ENCODE measurements at places on chromosomes 1 and 21.

DNA sequence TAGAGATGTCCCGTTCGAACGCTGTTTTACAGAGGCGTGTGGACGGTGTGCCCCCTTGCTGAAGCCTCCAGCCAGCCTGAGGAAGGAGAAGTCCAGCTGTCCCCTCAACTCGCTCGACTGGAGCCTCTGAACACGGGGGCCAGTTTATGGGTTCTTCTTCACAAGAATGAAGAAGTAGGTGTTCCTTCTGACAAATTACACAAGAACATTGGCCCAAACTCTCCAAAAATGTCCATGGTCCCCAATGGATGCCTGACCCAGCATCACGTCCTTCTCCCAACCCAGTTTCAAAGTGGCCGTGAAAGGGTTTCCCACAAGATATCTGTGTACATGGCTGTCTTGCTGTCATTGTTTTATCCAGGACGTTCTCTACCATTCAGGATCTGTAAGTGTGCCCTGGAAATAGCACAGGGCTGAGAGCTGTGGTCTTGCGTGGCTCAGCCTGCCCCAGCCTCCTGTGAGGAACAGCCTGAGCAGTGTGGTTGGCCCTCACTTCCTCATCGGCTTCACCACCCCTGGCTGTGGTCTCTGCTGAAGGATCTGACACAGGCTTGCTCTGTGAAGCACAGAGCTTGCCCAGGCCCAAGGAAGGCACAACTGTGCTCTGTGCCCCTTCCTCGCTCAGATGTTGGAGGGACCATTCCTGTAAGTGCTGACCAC is 1.0 kb upstream of the S100B start:
- peak; percentile 22 for DNase-seq

GRCh38 chr1:25569597-25570396 is 26.4 kb downstream of the LDLRAP1 start:
- no peak for DNase-seq

DNA sequence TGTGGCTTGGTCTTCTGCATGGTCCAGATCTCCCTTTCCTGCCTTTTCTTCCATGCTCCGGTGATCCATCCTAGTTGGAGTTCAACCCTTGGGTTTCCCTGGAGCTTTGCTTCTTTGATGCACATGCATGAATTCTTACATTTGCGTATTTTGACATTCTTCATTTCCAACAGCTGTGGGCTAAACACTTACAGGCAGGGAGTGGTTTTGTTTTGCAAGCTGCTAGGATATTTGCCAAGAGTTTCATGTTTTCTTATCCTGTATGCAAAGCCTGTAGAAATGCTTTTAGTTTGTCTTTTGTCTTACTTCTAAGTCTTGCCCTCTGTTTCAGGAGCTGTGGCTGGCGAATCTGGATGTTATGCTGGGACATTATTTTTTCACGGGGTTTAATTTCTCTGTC is 90.3 kb upstream of the PAXBP1 start:
- no peak for DNase-seq

DNA sequence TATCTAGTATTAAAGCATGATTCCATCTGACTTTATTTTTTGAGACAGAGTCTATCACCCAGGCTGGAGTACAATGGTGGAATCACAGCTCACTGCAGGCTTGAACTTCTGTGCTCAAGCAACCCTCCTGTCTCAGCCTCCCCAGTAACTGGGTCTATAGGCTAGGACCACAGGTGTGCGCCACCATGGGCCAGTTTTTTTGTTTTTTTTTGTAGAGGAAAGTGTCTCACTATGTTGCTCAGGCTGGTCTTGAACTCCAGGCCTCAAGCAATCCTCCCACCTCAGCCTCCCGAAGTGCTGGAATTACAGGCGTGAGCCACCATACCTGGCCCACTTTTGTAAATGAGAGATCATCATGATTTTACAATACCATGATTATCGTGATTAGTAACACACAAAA is 9.2 kb downstream of the PPP1R15B start:
- no peak for DNase-seq

DNA sequence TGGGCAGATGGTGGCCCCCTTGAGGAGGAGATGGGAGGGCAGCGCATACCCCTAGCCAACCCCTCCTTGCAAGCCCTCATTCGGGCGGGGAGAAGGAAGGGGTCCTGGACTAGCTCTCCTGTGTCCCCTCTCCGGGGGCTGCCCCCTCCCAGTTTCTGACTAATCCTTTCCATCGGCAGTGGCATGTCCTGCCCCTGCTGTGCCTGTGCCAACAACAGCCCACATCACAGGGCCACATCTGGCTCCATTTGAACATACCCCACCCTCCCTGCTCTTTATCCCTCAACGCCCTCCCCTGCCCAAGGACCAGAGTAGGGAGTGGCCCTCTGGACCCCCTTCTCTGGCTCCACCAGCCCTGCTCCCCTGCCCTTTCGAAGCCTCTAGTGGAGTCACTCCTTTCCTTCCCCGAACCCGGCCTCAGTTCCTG is 11.0 kb upstream of the LMNA start:
- no peak for DNase-seq

DNA sequence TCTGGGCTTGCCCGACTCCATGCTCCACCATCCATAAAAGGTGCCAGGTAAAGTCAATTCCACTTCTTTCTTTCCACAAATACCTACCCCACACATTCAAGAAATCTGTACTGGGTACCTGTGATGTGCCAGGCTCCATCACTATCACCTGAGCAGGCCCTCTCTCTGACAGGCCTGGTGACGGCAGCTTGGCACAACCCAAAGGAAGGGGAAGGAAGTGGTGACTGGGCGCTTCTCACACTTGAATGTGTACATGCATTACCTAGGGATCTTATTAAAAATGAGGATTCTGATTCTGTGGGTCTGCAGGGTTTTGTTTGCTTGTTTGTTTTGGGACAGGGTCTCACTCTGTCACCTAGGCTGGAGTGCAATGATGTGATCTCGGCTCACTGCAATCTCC is 7.5 kb downstream of the HTR1D start:
- no peak for DNase-seq

DNA sequence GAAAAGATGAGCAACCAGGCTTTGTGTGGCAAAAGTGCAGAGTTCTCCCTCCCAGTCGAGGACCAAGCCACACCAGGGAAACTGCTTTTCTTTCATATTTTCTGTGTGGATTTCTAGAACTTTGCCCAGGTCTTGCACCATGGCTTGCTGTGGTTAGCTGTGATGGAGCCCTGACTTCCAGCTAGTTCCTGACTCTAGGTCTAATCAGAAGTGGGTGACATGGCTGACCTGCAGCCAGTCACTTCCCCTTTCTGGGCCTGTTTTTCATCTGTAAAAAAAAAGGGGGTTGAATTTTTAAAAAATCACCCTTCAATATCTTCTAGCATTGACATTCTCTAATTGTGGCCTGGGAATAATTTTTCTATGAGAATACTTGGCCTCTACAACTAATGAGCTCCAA is 491.2 kb upstream of the USP24 start:
- DNase-seq, result no peak

GRCh38 chr1:64887689-64888217 is 78.6 kb downstream of the JAK1 start:
- DNase-seq, result no peak

- no peak for DNase-seq
These were observed 11.0 kb downstream of the GSTM5 start for GRCh38 chr1:109722908-109723691.

- DNase-seq, result no peak
These were observed 11.2 kb downstream of the PTPRF start for GRCh38 chr1:43541721-43542401.

- DNase-seq, result no peak
These were observed 34.9 kb downstream of the RSPH1 start for GRCh38 chr21:42461185-42461520.

DNA sequence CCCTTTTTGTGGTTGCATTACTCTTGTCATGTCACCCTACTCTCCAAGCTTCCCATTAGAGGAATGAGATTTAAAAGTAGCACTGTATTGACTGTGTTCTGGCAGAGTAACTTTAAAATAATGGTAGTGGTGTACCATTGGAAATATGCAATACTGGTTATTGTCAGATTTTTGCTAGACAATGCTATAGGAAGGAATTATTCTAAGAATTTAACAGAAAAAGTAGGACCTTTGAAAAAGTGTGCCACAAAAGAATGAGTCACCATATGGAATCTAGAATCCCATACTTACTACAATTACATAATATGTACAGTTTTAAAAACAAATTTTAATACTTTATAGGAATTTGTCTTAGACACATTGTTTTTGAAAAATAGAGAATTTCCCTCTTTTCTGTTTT is 13.8 kb downstream of the MIER1 start:
- no peak for DNase-seq

- peak; percentile 80 for DNase-seq
These were observed 12.3 kb downstream of the RCC1 start for GRCh38 chr1:28518000-28518744.

DNA sequence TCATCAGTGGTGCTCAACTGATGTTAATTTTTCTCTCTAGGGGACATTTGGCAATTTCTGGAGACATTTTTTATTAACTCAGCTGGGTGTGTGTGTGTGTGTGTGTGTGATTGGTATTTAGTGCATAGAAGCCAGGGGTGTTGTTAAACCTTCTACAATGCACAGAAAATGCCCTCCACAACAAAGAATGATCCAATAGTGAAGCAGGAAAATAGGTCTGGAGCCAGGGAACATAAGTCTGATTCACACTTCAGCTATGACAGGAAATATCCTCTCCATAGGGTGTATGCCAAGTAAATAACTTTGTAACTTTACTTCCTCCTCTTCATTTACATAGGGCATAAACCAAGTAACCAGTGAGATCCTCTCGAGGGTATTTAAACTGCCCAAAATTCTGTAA is 25.1 kb upstream of the TMEM61 start:
- DNase-seq, result no peak

DNA sequence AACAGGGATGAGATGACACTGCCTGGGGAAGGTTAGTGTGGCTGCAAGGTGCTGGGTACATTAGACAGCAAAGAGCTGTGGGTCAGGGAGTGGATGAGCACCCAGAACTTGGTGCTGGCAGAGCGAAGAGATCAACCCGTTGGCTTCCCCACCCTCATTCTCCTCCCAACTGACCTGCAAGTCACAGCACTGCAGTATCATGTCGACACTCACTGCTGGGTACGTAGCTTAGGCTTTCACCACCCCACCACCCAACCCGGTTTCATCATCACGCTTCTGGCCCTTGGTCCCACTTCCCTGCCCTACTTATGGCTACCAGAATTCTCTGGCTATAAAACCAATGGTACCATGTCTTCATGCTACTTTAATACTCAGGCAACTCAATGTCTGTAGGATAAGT is 73.6 kb upstream of the LYST start:
- no peak for DNase-seq

GRCh38 chr21:42253466-42253865 is 34.5 kb downstream of the ABCG1 start:
- no peak for DNase-seq

- no peak for DNase-seq
These were observed 398.5 kb upstream of the VAMP3 start for GRCh38 chr1:7372477-7373120.

DNA sequence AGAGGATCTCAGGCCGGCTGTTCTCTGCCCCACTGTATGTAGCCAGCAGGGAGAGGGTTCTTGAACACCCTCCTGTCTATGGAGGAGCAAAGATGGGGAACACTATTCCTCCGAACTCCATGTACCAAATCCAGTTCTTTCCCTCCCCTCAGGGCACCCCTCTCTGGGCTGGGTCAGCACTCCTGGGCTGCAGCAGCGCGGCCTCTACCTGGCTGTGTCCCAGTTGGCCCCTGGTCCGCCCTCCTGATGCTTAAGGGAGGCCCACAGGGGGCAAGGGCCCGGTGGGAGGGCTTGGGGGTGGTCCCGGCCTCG is 471 bp upstream of the ADPRS start:
- no peak for DNase-seq

- no peak for DNase-seq
These were observed 11.3 kb downstream of the HS2ST1 start for GRCh38 chr1:86925742-86926141.

DNA sequence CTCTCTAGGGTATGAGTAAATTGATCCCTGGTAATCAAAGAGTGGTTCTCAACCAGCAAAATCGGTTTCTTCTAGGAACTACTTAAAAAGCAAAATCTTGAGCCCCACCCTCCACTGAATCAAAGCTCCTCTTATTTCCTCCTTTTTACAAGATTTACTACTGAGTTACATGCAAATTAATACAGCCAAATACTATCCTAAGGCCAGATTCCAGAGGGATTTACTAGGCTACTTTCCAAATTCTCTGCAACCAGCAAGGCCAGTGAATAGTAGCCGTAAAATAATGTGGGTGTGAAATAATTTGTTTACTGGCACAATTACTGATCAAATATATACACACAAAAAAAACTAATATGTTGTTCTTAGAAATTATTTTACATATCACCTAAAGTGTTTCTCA is 1583.8 kb downstream of the NCAM2 start:
- DNase-seq, result no peak

- no peak for DNase-seq
These were observed 103.8 kb downstream of the LRRC7 start for GRCh38 chr1:69671363-69672010.

GRCh38 chr1:63054184-63054583 is 268.2 kb upstream of the FOXD3 start:
- no peak for DNase-seq

DNA sequence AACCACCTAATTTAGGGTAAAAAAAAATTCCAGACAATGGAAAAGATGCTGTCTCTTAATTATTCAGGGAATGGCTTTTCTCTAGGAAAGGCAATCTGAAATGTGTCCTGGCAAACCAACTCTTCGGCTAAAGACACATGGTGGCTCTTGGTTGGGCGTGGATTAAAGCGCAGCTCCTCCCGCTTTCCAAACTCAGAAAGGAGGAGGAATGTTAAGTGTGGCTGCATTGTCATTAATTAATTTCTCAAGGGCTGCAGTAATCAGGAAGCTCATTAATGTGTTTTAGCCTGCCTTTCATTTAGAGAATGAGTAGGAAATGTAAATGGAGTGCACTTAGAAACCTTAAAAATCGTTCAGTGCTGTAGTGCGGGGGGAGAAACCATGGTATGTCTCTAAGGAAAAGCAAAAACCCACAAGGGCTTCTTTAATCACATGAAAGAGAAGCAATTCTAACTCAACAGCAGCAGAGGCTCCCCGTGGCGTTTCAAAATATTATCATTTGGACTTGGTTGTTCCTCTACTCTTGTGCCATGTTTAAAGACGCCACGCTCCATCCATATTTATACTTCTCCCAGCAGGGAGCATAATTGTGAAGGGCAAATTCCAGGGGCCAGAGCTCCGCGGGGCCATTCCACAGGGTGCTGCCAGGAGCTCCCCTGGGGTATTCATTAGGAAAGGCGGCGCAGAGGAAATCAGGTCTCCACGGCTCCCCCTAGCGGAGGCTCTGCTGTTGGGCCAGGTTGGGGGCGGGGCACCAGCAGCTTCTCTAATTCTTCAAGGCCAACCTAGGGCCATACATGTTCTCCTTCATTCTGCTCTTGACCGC is 91.9 kb upstream of the SSX2IP start:
- DNase-seq, result peak; percentile 72

DNA sequence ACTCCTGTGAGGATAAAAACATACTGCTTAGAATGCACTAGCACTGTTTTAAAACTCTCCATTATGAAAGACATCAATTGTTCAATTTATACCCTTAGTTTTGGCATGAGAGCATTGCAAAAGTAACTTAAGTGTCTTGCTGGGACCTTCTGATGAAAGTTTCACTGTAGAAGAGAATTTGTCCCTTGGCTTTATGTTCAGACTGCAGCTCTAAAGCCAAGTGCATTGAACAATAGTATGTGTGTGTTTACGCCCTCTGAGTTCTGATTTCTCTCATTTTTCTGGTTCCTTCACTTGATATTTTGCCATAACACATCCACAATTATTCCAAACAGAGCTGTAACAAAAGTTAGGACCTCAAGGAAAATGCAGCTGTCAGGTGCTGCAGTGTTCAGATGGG is 474.6 kb downstream of the DISC1 start:
- DNase-seq, result no peak
